ENCODE measurements at places on chromosomes 4 and X.

GRCh38 chr4:23888421-23889319 is 1.2 kb downstream of the PPARGC1A start:
- no peak for DNase-seq

GRCh38 chr4:39146211-39146610 is 36.1 kb upstream of the WDR19 start:
- DNase-seq = no peak

DNA sequence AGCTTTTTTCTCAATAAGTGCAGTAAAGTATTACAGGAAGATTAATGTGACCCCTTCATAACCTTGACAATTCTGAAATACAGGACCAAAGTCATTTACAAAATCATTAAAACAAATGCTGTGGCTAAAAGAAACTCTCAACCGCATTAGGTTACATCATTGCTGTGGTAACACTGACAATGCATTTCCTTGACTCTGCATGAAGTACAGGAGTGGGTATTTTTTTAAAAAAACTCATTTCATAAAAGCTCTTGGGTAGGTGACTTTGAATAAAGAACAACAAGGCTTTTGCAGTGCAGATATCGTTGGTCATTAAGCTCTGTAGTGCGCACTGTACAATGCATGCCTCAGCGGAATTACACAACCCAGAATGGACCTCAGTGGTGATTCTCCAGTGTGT is 23.4 kb upstream of the XK start:
- no peak for DNase-seq

DNA sequence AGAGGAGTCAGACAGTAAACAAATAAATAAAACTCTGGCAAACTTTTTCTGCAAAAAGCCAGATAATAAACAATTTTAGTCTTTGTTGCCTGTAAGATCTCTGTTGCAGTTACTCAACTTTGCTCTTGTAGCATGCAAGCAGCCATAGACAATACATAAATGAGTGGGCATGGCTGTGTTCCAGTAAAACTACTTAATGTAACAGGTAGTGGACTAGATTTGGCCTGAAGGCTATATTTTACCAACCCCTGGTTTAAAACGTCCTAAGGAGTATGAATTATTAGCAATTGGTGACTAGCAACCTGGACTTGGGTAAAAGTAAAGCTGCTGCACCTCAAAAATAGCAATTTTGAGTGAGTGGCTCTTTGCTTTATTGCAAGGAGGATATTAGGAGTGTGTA is 30.9 kb downstream of the SLAIN2 start:
- no peak for DNase-seq

GRCh38 chrX:73850124-73851013 is 287.4 kb downstream of the CHIC1 start:
- no peak for DNase-seq

DNA sequence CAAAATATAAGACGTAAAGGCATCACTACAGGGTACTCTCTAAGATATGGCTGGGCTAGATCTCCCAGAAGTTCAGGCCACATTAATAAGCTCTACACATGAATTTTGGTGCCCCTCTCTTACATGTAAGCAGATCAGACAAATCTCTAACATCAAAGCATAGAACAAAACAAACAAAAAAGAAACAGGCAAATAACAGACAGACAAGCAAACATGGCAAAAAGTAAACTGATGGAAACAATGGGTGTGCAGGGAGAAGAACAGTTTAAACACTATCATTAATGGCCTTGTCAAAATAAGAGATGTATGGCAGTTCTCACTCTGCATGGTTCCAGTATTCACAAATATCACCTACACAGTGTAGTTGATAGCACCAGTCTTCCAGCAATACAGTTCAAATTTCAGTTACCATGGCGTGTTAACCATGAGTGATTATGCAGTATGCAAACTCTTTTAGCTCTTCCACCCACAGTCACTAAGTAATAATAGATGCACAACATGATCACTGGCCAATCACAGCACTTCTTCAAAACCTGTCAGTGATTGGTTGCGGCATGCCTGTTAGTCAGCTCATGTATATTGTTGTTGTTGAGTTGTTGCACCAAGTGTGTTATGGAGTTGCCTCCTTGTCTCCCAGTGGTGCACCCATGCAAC is 110.7 kb upstream of the TLR3 start:
- DNase-seq = no peak

DNA sequence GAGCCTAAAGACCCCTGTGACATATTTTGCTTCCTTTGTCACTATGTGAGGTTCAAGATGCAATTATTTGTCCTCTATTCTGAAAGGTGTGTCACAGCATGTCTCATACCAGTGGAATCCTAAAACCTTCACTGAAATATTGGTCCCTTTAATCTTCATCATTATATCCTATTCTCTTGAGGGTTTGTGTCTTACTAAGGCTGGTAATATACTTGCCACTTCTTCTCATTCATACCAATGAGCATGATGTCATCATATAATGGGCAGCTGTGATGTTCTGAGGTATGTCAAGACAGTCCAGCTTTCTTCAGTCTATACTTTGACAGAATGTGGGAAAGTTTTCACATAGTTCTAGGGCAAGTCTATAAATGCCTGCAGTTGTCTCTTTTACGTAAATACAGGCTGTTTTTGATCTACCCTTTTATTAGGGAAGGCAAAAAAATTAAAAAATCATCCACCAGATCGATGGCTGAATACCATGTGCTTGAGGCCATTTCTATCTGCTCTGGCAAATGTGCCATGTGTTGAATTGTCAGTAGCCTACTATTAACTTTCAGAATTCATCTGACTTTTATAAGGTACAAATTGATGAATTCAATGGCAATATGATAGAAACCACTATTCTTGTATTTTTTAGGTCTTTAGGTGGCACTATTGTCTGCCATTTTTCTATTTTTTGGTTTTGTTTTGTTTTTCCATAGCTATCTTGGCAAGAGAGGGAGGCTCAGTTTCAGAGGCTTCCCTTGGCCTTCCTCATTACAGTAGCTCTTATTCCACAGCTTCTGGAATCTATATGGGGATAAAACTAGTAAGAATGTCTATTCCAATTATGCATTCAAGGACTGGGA is 209.0 kb downstream of the PPARGC1A start:
- DNase-seq = no peak

- DNase-seq = no peak
Measured at GRCh38 chr4:57926311-57926710, 816.1 kb upstream of the IGFBP7 start.

GRCh38 chr4:39626913-39627312 is 11.8 kb downstream of the SMIM14 start:
- no peak for DNase-seq

DNA sequence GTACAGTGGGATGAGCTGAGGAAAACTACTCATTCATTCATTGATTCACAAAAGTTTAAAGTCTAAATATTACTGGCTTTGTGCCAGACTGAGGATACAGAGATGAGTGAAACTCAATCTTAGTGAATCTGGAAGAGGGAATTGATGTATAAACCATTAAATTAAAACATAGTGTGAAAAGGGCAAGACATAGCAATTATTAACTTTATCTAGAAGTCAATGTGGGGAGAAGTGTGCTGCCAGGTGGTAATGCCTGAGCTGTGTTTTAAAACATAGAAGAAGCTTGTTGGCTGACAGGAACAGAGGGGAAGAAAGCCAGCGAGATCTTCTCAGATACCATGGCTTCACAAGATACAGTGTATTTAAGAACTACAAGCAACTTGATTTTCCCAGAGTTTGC is 153.4 kb downstream of the BMPR1B start:
- no peak for DNase-seq
